ENCODE measurements at places on chromosomes 1 and 21.

GRCh38 chr1:155172732-155173477, at the start of gene KRTCAP2:
Gene KRTCAP2 (minus strand): TSS chr1:155173304. CDS start chr1:155173224, 80 bp downstream.
- DNase-seq, result peak; percentile 97

- DNase-seq, result no peak
Measured at GRCh38 chr1:58345215-58346035, 201.1 kb downstream of the OMA1 start.

GRCh38 chr1:205688171-205689080, 8.1 kb upstream of the SLC45A3 start:
- DNase-seq, result no peak

- DNase-seq, result no peak
Measured at GRCh38 chr1:205329719-205330118, 8.2 kb upstream of the NUAK2 start.

GRCh38 chr1:212669102-212669501, 30.5 kb downstream of the BATF3 start:
- DNase-seq, result no peak

- peak; percentile 78 for DNase-seq
Measured at GRCh38 chr1:234722904-234723720, 113.1 kb upstream of the IRF2BP2 start.

GRCh38 chr1:15476927-15477326, 1.0 kb downstream of the CELA2B start:
- DNase-seq, result no peak

DNA sequence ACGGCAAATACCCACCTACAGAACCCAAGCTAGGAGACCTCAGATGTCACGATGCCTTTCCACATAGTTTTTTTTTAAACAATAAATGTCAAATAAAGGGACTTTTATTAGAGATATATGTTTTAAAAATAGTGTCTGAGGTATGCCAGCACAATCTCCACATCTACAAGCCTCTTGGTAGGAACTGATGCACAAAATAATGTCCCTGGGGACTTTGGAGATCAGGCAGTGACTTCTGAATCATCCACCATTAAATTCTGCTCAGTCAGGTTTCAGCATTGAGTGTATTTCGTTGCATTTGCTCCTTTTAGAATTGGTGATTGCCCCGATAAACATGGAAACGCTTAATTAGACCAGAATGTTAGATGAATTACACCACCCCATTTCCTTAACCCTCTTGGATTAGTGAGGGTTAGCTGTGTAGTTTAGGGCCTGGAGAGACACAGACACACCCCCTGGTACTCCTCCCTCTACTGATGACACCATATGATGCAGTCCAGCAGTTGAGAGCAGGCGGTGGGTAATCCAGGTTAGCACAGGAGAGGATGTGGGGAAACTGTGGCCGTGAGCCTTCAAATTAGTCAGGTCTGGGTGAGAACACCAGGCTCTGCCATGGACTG, 33.6 kb downstream of the LGR6 start:
- peak; percentile 12 for DNase-seq

DNA sequence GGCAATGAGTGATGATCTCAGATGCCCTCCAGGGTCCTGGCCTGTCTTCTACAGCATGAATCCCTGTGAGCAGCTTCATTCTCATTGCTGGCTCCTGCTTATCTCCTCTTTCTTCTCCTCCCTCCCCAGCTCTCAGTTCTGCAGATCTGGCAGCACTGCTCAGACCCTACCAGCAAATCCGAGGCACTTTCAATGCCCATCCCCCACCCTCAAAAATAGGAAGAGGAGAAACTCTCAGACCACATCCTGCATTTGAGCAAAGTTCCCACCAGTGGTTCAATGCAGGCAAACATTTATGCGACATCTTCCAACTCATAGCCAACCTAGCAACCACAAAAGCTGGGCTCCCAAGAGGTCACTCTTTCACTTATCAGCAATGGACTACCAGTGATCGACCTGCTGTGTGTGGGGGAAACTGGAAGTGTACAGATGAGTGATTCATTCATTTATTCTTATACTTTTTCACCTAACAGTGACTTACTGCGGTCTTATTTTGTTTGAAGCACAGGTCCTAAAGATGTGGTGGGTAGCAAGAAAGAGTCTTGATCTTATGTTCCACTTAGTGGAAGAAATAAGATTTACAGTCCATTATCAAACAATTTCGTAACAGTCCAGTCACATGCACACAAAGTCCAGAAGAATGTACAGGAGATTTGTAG, 5.8 kb upstream of the CHI3L2 start:
- DNase-seq, result peak; percentile 92

GRCh38 chr1:119384591-119384990, 16.0 kb downstream of the HAO2 start:
- DNase-seq, result no peak

- peak; percentile 20 for DNase-seq
Measured at GRCh38 chr1:167090314-167090942, at the start of gene GPA33. Gene GPA33 (minus strand): TSS chr1:167090377. CDS start chr1:167090287, 90 bp downstream.

DNA sequence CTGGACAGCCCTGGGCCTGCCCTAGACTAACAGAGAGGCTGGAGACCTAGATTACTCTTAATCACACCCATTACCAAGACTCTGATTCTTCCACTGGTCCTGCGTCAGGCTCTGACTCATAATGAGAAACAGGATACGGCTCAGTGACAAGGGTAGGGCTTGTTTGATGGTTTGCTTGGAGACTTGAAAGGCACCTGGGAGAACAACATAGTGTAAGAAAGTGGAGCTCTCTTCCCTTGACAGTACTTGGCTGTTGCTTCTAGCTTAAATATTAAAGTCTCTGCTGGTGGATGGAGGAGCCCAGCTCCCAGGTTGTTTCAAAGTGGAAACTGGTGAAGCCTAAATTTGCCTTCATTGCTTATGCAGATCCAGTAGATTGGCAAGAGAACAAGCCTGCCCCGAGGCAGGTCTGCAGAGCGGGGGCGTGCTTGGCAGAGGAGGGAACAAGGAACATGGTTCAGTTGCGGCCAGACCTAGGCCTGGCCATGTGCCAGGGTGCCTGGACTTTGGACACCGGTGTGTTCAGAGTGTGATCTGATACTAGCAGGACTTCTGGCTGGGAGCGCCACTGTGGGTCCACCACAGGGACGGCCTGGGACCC, 480.6 kb downstream of the CAMTA1 start:
- peak; percentile 5 for DNase-seq

DNA sequence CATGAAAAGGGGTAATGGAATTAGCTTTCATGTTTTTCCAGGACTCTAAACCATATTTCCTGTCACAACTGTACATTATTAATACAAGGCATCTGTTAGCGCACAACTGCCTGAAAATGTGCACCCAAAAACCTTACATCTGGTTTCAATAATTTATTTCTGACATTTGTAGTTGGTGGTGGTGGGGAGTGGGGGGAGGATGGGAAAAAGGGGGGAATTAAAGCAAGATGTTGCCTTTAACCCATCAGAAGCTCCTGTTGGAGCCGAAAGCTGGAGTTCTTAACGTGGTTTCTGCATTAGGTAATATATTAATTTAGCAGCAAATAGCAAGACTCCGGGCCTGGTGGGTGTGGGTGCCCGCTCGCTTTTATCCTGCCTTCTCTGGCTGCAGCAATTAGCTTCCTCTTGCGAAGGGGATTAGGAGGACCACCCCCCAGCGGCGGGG, 36.9 kb upstream of the HHAT start:
- no peak for DNase-seq

DNA sequence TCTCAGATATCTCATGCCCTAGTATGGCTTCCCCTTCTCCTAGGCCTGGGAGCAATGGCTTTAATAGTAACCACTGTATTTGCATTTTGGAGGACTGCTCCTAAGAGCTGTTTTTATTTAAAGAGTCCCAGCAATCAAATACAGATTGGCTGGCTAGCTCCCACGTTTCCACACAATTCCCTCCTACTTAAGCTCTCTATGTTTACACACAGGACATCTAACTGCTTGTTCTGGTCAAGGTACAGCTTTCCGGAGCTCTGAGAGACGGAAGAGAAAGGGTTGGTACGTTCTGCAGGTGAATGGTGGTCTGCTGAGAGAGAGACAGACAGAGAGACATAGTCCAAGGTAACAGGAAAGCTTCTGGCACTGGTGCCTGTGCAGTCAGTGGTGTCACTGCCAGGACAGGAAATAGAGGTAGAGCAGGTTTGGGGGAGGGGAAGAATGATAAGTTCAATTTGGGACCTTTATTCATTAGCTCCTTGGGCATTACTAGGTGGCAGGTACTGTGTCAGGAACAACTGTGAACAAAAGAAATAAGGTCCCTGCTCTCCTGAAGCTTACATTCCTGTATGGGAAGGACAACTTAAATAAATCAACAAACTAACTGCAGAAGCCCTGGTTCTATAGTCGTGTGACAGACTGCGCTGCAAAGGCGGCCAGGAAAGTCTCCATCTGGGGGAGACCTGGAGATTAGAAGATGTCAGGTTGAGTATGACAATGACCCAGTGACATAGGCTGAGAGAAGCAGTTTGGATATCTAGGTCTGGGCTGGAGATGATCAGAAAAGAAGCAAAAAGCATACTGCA, 1.2 kb upstream of the SLC25A33 start:
- no peak for DNase-seq

DNA sequence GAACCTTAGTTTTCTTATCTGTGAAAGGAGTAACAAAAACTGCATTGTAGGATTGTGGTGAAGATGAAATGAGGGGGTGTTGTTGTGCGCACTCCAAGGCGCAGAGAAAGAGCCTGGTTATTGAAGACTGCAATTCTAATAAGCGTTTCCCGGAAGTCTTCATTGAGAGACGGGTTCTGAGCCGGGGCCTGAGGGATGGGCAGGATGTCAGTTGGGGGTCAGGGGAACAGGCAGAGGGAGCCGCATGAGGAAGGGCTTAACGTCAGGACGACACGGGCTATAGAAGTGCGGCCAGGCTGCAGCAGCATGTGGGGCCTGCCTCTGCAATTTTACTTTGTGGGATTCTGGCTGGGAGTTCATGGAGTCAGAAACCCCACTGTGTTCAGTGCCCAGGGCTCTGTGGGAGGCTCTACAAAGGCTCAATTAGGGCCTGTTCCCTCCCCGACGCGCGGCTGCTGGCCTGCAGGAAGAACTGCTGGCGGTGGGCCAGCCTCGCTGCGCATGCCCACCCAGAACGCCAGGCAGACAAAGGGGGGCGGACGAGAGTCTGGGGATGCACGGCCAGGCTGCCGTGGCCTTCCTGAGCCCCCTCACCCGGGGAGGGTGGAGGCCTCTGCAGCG, 20.7 kb downstream of the TRIM62 start:
- DNase-seq, result no peak

GRCh38 chr1:164659621-164660411, 100.8 kb downstream of the PBX1 start:
- no peak for DNase-seq

GRCh38 chr1:57357462-57357861, 66.4 kb downstream of the DAB1 start:
- DNase-seq, result no peak

- no peak for DNase-seq
Measured at GRCh38 chr1:31238986-31239613, 587 bp downstream of the NKAIN1 start.

- DNase-seq, result no peak
Measured at GRCh38 chr1:248366609-248367008, 5.1 kb downstream of the OR2T4 start.

- no peak for DNase-seq
Measured at GRCh38 chr1:33323663-33324477, 3.0 kb upstream of the A3GALT2 start.

DNA sequence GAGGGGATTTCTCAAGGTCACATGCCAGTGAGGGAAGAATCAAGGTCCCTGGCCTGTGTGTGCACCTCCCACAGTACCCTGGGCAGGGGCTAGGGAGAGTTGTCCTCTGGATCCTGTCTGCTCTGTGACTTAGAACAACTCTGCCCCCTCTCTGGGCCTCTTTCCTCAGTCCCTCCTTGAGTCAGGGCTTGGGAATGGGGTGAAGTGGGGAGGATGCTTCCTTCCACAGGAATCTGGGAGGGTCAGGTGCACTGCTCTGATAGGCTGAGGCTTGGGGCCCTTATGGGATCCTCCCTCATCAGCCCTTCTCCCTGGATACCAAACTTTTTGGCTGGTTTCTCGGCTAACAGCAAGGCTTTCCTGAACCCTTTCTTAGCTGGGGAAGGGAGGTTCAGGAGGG, 2.5 kb downstream of the TRNP1 start:
- DNase-seq, result no peak

DNA sequence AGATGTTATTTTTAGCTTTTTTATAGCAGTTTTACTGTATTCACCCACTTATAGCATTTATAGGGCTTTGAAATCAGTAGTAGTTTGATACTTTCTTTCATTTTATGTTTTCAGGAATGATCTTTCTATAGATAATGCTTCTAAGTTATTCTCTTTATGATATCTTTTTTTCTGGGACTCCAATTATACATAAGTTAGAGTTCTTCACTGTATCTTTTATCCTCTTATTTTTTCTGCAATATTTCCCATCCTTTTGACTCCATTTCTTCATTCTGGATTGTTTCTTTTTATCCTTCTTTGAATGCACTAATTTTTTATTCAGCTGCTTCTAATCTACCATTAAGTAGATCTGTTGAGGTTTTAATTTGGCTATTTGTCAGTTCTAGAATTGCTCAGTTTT, 73.1 kb downstream of the FMN2 start:
- no peak for DNase-seq

DNA sequence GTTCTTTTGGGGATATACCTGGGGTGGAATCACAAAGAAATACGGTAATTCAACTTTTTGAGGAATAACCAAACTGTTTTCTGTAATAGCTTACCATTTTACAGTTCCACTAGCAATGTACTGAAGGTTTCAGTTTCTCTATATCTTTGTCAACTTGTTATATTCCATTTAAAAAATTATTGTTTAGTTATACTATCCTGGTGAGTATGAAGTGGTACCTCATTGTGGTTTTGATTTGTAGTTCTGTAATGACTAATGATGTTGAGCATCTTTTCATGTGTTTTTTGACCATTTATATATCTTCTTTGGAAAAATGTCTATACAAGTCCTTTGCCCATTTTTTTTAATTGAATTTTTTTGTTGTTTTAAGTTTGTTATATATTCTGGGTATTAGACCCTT, 39.4 kb downstream of the MAST2 start:
- peak; percentile 48 for DNase-seq

DNA sequence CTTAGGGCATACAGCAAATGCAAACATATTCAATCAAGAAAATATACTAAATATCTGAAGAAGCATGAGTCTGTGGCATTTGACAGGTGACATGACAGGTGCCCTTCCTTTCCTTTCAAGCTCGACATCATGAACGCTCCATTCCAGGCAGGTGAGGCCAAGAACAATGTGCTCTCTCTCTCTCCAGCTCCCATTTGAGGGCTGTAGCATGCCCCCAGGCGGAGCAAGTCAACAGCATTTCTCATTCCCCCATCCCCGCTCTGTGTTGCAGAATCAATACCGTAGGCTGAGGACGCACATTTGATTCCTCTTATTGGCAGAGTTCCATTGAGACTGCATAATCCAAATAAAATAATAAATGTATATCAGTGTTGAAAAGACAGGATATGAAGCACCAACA, 24.6 kb upstream of the PLPPR4 start:
- no peak for DNase-seq

GRCh38 chr1:44803312-44804095, 3.3 kb downstream of the PLK3 start:
- no peak for DNase-seq

Data from activated CD4-positive, alpha-beta T cell treated with anti-CD3 and anti-CD28 coated beads, Interleukin-2, amount 50 U/mL, for 16 hours (primary cell).